ENCODE measurements at places on chromosomes 16 and 17. TPM values are rescaled to one million over a fixed set of nuclear protein-coding genes. Genes with fewer than 3 reads are reported as not detected.

Gene PVALEF
- total RNA-seq, result not detected

DNA sequence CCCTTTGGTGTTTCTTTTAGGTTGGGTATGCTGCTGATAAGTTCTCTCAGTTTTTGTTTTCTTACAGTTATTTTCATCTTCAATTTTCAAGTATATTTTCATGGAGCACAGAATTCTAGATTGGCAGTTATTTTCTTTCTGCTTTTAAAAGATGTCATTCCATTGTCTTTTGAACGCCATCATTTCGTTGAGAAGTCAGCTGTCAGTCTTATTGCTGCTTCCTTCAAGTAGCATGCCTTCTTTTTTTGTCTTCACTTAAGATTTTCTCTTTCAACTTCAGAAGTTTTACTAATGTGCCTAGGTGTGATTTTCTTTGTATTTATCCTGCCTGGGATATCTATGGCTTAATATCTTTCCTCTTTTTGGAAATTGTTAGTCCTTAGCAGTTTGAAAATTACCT lies 262.2 kb upstream of the PMFBP1 start:
- no peak for DNase-seq

Gene RHOT1
- total RNA-seq, result 22.8 TPM

Gene RAP1GAP2
- not detected for total RNA-seq

Gene TNFRSF13B
- total RNA-seq, result 0.31 TPM

DNA sequence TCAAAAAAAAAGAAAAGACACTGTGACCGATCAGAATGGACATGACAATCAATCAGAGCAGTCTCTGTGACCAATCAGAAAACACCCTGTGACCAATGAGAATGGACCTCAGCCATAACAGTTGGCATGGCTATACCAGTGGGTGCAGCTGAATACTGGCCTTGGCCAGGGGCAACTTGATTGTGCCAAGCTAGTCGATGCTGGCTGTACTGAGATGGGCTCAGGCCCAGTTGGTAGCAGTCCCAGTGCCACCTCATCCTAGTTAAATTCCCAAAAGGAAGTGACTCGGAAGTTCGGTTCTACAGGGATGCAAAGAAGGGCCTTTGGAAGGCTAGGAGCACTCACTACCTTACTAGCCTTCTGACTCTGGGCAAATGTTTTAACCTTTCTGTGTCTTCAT lies 37.2 kb upstream of the BCO1 start:
- no peak for DNase-seq

- no peak for DNase-seq
Measured at GRCh38 chr16:78745108-78746019, 645.9 kb downstream of the WWOX start.

DNA sequence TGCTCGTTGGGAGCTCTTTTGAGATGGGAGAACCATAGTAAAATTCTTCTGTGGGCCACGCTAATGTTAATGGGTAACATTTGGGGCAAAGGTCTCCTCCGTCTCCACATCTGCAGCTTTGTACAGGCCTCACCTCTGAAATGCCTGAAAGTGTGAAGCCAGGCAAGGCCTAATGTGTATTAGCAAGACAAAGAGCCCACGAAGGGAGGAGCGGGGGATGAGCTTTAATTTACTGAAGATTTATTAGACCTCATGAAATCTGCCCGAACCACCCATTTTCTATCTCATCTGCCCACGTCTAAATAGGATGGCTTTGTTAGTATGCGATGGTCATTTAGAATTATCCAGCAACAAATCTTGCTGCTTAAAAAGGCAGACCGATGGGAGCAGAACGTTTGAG lies 408.9 kb downstream of the PMP22 start:
- no peak for DNase-seq

GRCh38 chr16:10812312-10813098 lies 6.1 kb downstream of the TVP23A start:
- no peak for DNase-seq

Gene BAIAP2
- 10.0 TPM for total RNA-seq

Gene FBXO39
- not detected for total RNA-seq

Gene TM4SF5
- total RNA-seq, result not detected

Gene CSHL1
- not detected for total RNA-seq

Gene PNMT
- total RNA-seq, result not detected

DNA sequence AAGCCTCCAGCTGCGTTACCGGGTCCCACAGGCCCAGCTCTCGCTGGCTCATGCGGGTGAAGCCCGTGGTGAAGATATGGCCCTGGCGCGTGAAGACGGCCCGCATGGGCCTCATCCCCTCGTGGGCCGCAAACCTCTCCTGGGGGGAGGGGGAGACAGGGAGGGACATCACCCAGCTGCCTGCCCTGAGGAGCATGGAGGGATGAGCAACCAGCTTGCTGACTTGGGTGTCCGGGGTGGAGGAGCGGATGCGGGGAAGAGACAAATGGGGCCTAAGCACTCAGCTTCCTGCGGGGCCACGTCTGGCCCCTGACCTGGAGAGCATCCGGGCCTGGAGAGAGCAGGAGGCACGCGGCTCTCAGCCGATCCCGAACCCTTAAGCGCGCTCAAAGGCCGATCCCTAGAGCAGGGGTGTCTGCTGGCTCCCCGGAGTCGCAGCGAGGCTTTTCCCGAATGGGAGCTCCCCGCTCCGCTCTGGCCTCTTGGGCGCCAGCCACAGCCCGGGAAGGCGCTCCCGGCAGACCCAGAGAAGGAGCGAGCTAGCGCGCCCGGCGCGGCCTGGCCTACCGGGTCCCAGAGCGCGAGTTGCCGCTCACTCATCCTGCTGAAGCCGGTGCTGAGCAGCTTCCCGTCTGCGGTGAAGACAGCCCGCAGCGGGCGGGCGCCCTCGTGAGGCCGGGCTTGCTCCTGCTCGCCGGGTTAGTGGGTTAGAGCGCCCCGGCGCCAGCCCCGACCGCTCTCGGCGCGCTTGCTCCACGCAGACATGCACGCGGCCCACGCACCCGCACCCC lies 5.0 kb downstream of the CORO6 start:
- DNase-seq, result peak; percentile 89

- no peak for DNase-seq
Measured at GRCh38 chr16:88063211-88063773, 112.1 kb downstream of the BANP start.

GRCh38 chr17:73099511-73099910 lies 7.0 kb upstream of the SLC39A11 start:
- no peak for DNase-seq

- DNase-seq, result no peak
Measured at GRCh38 chr17:49578952-49579500, 3.4 kb downstream of the NXPH3 start.

GRCh38 chr16:4866586-4866985 lies 19.3 kb downstream of the UBN1 start:
- DNase-seq, result no peak

DNA sequence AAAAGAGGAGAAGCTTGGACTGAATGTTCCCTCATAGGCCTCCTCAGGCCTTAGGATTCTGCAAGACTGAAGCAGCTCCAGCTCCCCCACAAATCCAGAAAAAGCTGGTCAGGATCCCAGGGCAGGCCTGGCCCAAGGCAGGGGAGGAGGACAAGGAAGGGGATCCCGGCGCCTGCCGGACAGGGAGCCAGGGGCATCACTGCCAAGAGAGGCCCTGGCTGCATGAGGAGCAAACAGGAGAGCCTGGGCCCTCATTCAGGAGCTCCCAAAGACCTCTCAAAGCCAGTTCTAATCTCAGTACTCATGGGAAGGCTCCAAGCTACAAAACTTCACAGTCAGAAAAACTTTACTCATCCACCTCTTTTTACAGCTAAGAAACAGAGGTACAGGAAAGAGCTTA lies 67.3 kb downstream of the ZNF423 start:
- no peak for DNase-seq

DNA sequence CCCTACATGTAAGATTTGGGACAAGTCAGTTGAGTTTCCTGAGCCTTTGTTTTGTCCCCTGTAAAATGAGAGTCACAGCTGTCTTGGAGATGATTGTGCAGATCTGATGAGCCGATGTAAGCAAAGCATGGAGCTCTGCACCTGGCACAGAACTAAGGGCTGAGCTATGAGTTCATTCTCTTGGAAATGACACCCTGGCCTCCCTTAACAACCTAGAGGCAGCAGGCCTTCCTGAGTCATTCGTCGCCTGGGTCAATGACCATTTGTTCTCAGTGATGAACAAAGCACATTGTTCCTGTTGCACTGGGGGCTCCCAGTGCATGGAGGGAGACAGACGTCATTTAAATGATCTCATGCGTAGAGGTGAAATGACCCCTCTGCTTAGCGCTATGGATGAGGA lies 62.8 kb upstream of the GCSH start:
- DNase-seq, result no peak

- DNase-seq, result no peak
Measured at GRCh38 chr16:82567175-82567574, 59.6 kb upstream of the CDH13 start.

- no peak for DNase-seq
Measured at GRCh38 chr17:41190328-41190727, 641 bp downstream of the KRTAP9-1 start.

Gene NPIPA3
- not detected for total RNA-seq

DNA sequence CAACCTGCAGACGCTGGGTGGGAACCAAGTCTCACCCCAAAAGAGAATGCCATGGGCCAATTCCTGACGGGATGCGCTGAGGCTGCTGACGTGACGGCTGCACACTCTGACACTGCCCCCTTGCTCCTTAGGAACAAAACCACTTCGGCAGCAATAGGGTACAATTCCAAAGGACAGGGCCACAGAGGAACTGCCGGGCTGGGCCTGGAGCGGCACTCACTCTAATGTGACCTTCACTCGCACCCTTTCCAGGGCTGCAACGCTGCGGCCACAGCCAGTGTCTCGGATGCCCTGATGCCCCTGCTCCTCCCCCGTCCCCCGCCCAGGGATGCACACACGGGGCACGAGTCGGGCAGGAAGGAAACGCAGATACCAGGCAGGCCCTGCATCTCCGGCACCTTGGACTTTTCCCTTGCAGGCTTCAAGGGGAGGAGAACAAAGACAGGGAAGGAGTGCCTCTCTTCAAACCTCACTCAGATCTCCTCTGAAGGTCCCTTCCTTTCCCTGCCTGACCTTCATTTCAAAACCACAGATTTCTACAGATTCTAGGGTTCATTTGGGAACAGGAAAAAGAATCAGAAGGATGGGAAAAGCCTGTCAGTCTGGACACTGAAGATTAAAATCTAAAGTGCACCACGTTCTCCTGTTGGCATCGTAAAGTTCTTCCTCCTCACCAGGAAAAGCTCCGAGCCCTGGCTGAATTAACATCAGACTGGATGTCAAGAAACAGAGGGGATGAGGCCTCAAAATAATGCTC lies 2.3 kb downstream of the PITPNA start:
- no peak for DNase-seq

- DNase-seq, result no peak
Measured at GRCh38 chr17:61722398-61722797, 131.4 kb upstream of the NACA2 start.

Gene GCGR
- not detected for total RNA-seq

Gene SKAP1
- total RNA-seq, result 54.2 TPM
